Astrocyte (in vitro differentiated cells and primary cell): ENCODE measurements at places on chromosomes 2 and 18. TPM values are rescaled to one million over a fixed set of nuclear protein-coding genes. Genes with fewer than 3 reads are reported as not detected.

DNA sequence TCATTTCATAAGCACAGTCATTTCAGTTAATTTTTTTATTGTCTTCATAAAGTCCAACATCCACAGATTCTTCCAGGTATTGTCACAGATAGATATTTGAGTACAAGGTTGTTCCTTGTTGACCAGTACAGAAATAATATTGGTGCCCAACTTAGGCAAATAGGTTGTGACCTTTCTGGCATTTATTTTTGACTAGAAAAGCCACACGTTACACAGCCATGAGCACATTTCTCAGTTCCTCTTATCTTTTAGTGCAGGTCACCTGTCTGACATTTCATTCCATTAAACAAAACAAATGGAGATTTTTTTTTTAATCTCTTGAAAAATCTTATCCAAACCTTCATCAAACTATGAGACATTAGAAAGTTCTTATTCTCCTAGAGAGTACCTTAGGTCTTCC lies 428.8 kb downstream of the ZNF521 start:
- H3K4me1 ChIP-seq = no peaks in the 10 kb centered on the region
- no peak overlapping the region for H3K4me3 ChIP-seq
- H3K27ac ChIP-seq = no peak overlapping the region
- H3K36me3 ChIP-seq = no peaks in the 10 kb centered on the region

DNA sequence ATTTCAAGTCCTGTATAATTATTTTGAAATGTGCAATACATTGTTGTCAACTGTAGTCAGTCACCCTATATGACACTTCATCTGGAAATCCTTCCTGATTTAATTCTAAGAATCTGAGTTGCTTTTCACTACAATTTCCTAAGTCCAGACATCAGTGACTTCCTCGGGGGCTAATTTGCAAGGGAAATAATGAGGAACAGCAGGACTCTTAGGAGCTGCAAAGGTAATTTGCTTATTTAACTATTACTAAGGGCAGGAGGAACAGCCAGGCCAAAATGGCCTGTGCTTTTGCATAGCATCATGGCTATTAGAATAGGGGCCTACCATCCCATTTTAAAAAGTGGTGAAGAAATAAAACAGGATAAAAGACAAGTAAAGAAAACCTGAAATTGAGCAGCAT lies 178.8 kb downstream of the MC4R start:
- no peak for DNase-seq
- no peaks in the 10 kb centered on the region for H3K4me1 ChIP-seq
- peaks cover 2% of the 10 kb centered on the region for H3K27me3 ChIP-seq

DNA sequence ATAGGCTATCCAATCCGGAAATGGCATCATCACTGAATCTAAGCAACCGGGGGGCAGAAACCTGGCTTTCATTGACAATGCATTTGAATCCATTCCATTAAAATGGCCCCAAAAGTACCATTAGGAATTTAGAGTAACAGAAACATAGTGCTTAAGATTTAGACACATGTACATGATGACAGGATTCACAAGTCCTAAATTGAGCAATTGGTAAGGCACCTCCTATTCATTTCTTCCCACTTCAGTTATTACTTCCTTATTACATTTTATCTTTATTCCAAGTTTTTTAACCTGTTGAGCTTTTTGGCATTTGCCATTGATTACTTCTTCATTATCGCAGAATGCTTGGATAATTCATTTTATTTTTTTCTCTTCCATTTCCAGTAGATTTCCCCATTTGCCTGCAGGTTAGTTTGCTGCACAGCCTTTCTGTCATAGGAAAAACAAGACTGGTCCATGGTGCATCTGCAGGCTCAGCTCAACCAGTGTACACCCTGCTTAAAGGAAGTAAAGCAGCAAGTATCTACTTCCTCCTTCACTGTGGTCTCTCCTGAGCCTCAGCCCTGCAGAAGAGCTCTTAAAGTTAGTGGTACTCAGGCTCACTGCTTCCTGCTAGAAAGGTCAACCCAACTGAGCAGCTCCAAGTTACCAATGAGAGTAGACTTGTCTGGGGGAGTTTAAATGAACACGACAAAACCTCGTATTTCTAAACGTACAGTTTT lies 89.2 kb downstream of the DOCK10 start:
- H3K36me3 ChIP-seq = no peaks in the 10 kb centered on the region
- H3K4me1 ChIP-seq = peaks cover 15% of the 10 kb centered on the region
- no peak overlapping the region for H3K4me3 ChIP-seq
- no peaks in the 10 kb centered on the region for H3K27me3 ChIP-seq

The C1GALT1C1L gene
- total RNA-seq = not detected in 2 replicates

The GALNT13 gene
- total RNA-seq = 2.0 and 2.6 TPM in 2 replicates

The TTC32 gene
- 3.9 and 4.2 TPM in 2 replicates for total RNA-seq
